Stimulated activated CD8-positive, alpha-beta memory T cell treated with anti-CD3 and anti-CD28 coated beads, Interleukin-4, amount 100 ng/mL, for 4 hours (primary cell): ENCODE measurements at places on chromosomes 4 and X.

- DNase-seq: no peak
Observed at GRCh38 chr4:13151194-13151593, 332.9 kb downstream of the RAB28 start.

GRCh38 chr4:159150396-159150795 lies 47.5 kb downstream of the RAPGEF2 start:
- DNase-seq: no peak

DNA sequence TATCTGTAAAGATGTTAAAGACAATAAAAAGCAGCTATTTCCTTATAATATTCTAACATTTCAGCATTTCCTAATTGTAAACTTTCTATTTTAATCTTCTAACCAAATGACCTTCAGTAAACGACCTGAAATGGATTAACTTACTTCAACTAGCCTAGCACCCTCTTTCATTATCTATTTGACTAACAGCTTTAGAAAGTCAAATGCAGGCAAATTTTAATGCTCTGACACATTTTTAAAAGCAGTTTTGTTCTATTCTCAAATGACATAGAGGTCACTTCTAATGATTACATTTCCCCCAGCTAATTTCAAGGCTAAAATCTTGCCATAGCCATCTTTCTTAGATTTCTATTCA lies 41.9 kb downstream of the SLC7A11 start:
- DNase-seq: no peak

GRCh38 chr4:42656679-42656943 lies 294 bp downstream of the ATP8A1 start:
- no peak for DNase-seq

DNA sequence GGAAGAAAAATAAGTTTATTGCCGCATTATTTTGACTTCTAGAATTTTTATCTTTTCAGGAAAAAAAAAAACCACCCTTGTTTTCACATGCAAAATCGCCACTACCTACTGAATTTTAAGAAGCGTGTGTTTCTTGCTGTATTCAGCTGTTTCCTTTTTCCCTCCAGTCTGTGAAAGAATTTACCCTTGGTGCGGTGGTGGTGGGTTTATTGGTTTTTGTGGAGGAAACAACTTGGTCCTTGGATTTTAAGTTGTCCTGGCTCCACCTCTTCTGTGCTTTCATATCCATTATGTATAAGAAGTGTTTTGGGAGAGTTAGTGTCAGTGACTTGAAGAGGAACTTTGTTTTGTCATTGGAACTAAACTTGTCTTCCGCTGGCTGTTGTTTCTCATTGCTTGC lies 8.1 kb downstream of the RAPGEF2 start:
- DNase-seq: no peak

DNA sequence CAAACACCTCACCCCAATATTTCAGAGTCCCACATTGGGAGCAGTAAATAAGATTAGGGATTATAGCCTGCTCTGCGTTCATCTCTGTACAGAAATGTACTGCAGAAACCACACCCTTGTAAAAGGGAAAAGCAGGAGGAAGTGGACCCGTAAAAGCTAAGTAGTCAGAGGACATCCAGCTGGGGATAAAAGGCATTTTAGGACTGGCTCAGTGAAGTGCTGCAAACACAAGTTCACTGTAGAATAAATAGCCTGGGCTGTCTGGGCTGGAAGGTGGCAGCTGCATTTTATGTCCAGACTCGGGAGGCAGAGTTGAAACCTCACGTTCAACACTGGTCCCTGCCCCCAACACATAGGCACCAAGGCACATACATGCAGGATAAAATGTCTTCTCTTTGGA lies 178.7 kb upstream of the FAT1 start:
- DNase-seq: no peak

- no peak for DNase-seq
Observed at GRCh38 chr4:110998320-110998719, 375.4 kb upstream of the PITX2 start.

GRCh38 chr4:7472442-7473013 lies 37.8 kb upstream of the PSAPL1 start:
- no peak for DNase-seq

GRCh38 chr4:7371210-7371941 lies 63.4 kb downstream of the PSAPL1 start:
- DNase-seq: no peak

DNA sequence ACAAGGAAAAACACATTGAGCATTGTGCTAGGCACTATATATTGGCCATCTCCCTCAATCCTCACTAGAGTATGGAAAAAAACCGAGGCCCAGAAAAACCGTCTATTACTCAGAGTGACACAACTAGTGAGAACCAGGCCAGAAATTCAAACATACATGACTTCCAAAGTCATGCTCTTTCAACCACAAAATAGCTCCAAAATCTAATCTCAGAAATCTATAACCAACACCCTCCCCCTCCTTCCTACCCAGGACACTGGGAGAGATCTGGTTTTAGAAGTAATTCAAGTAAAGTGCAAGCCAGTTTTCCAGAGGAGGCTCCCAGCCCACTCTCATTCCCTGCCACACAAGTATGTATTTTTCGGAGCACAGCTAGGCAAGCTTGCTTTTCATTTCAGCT lies 7.6 kb downstream of the HS3ST1 start:
- DNase-seq: no peak
